Effector memory CD4-positive, alpha-beta T cell (primary cell): ENCODE measurements at places on chromosomes 5 and 9.

GRCh38 chr5:172415362-172416275 is 38.7 kb downstream of the SH3PXD2B start:
- H3K4me1 ChIP-seq = no peaks in the 10 kb centered on the region
- no peak overlapping the region for H3K4me3 ChIP-seq
- DNase-seq = no peak

DNA sequence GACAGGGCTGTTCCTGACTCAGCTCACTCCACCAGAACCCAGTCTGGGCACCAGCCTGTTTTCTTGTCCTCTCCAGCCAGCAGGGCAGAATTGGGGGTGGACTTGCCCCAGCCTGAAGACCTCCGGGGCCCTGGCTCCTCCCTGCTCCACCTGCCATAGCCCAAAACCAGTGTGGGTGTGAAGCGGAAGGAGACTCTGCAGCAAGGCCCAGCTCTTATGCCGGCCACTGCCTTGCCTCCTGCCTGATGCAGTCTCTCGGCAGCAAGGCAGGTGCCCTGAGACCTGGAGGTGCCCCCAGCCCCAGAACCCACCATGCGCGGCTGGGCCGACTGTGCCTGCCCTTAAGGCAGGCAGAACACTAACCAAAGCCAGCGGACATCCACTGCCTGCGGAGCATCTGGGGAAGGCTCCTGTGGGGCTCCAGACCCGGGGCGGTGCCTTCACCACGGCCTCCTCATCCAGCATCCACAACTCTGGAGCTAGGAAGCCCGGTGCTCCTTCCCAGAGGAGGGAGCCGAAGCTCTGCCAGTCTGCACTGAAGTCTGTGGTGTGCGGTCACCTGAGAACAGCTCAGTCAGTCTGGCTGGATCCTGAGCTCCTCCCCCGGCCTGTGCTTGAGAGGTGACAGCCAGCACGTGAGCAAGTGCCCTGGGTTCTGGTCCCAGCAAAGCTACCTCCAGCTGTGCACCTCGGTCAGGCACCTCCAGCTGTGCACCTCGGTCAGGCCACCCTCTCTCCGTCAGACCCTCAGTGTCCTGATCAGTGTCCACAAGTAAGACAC is 116.7 kb downstream of the ADAMTS2 start:
- no peaks in the 10 kb centered on the region for H3K4me1 ChIP-seq
- no peak overlapping the region for H3K27ac ChIP-seq
- H3K4me3 ChIP-seq = no peak overlapping the region
- no peak for DNase-seq
- no peaks in the 10 kb centered on the region for H3K36me3 ChIP-seq

DNA sequence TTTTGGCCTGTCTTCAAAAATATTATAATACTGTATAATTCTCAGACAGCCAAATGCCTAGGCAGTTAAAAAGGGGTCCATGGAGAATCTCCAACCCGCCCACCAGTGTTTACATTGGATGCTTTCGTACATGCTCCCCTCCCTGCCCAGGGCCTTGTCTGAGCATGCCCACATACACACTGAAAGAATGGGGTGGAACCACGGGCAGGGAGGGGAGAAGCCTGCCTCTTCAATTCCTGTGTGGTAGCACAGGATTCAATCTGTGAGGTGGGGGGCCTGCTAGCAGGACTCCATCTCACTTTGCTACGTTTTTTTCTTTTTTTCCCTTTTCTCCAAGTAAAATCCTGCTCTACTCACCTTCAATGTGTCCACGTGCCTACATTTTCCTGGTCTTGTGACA is 314.7 kb upstream of the GRAMD2B start:
- H3K27ac ChIP-seq = no peak overlapping the region
- H3K4me3 ChIP-seq = no peak overlapping the region
- no peak for DNase-seq
- H3K27me3 ChIP-seq = no peaks in the 10 kb centered on the region
- H3K36me3 ChIP-seq = no peaks in the 10 kb centered on the region
- H3K4me1 ChIP-seq = no peaks in the 10 kb centered on the region

DNA sequence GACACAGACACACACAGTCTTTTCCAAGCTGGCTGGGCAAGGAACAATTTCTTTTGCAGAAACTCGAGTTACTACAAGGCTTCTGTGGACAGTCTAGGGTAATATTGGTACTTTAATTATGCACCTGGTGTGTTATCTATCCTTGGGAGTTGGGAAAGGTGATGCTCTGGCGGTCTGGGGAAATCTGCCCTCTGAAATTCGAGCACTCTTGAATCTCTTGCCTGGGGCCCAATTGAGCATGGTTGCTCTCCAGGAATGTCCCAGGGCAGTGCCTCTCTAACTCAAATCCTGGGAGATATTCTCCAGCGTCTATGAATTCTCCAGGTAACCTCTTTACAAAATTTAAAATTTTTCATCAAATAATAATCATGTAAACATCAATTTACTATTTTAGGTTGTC is 69.3 kb downstream of the KCNIP1 start:
- no peaks in the 10 kb centered on the region for H3K4me1 ChIP-seq
- H3K27me3 ChIP-seq = no peaks in the 10 kb centered on the region
- no peak overlapping the region for H3K27ac ChIP-seq
- no peak for DNase-seq
- no peaks in the 10 kb centered on the region for H3K36me3 ChIP-seq

DNA sequence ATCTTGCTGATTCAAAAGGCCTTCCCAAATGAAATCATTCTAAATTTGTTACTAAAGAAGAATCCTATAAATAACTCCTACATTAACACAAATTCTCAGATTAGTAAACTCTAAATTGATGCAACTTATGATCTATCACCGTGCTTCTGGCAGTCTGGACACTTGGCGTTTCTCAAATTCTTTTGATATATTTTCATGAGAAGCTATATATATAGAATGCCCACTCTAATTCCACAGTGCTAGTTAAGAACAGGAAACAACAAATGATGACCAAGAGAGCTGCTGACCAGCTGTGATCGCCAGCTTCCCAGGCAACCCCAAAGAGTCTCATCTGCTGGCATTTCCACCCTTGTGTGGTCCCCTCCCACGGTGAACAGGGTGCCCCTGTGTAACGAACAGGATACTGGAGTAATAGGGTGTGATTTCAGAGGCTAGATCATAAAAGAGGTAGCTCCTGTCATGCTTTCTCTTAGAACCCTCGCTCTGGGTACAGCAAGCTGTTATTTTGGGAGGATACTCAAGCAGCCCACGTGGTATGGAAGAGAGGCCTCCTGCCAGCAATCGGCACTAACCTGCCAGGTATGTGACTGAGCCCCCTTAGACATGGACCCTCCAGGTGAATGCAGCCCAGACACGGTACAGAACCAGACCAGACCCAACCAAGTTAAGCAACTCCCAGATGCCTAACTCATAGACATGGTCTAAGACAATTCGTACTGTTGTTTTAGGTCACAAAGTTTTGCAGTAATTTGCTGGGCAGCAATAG is 64.7 kb downstream of the CDC14B start:
- no peak overlapping the region for H3K4me3 ChIP-seq
- H3K4me1 ChIP-seq = no peaks in the 10 kb centered on the region
- no peaks in the 10 kb centered on the region for H3K36me3 ChIP-seq
- no peak for DNase-seq
